ENCODE measurements at places on chromosomes 12 and 14.

- DNase-seq, result no peak
Measured at GRCh38 chr12:47504775-47505446, 200.9 kb downstream of the RPAP3 start.

DNA sequence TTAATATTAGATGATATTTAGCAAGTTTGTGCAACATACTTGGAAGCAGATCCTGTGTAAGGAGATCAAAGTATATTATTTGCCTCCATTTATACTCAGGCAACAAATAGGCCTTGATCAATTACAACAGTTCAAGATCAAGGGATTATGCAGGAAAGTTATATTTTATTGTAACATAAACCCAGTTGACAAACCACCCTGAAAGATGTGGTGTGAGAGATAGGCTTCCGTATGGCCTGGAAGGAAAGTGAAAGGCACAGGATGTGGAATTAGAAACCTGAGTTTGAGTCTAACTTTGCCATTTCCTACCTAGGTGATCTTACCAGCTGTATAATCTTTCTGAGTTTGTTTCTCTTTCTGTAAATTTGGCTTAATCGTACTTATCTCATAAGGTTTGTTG lies 284.1 kb downstream of the BMP4 start:
- DNase-seq, result no peak

DNA sequence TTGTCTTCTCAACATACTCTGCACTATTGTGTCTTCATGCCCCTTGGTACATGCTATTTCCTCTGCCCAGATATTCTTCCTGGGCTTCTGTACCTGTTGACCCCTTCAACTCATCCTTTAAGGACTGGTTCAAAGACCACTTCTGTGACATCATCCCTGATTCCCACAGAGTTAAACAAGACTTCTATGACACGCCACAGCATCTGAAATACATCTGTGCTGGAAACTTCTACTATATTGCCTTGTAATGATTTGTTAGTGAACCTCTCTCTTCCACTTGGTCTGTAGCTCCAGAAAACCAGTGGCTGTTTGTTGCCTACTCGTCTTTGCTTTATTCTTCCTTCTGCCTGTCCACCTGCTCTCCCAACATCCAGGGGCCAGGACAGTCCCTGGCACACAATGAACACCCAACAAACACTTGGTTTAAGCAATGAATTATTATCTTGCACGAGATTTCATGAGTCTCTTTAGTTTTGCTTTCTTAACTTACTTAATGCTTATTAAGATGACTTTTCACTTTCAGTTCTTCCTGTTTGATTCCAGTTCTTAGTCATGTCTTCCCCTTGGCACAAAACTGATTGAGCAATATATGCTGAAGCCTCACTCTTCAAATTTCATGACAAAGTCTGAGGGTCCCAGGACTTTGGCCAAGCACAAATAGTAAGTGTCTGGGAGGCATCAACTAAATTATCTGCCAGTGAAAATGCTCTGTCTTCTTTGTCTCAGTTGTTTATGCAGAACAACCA lies 485.9 kb downstream of the APAF1 start:
- no peak for DNase-seq

- DNase-seq, result no peak
Measured at GRCh38 chr12:47943623-47944340, 19.6 kb upstream of the TMEM106C start.

DNA sequence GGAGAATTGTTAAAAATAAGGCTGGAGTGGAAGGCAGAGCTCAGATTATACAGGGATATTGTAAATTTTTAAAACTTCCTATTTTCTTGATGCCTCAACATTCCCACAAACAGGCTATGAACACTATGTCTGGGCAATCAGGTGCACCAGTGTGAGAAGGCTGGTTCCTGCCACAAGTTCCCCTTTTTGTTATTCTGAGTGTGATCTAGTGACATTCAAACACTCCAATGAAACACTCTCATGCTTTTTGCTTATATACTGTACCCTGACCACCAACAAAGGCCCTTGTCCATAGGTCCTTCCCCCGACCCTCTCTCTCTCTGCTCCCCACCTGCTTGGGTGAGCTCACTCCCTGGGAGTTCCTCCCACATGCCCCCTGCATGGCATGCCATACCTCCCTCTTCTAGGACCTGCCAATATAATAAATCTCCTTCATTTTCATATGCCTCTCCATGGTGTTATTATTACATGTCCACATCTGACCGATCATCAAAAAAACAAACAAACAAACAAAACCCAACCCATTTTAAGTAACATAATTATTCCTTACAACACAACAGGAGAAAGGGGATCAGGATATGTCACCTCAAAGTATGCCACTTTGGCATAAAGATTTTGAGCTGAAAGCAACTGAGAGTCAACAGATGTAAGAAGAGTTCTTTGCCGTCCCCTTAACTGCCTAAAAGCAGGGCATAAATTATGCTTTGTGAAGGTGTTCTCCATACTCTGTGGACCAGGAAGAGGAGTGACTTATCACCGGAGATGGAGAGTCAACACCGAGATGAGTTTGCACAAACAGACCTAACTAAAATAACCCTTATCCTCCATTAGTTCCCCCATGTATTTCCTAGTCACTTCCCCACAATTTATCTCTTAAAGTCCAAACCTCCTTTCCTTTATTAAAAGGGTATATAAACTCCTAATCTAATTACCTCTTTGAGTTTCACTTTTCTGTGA lies 42.5 kb upstream of the CATSPERB start:
- DNase-seq, result no peak
